ENCODE measurements at places on chromosomes 5 and 9.

- ATAC-seq, result no peak
Observed at GRCh38 chr9:112892981-112893380, 2.3 kb upstream of the SLC46A2 start.

- ATAC-seq, result no peak
Observed at GRCh38 chr5:127924606-127925005, 159.0 kb upstream of the SLC12A2 start.

GRCh38 chr5:31771500-31771899, 132.6 kb downstream of the PDZD2 start:
- no peak for ATAC-seq

- no peak for ATAC-seq
Observed at GRCh38 chr5:172440486-172440885, 13.8 kb downstream of the SH3PXD2B start.

GRCh38 chr5:168171901-168172759, 119.3 kb upstream of the WWC1 start:
- ATAC-seq, result no peak

DNA sequence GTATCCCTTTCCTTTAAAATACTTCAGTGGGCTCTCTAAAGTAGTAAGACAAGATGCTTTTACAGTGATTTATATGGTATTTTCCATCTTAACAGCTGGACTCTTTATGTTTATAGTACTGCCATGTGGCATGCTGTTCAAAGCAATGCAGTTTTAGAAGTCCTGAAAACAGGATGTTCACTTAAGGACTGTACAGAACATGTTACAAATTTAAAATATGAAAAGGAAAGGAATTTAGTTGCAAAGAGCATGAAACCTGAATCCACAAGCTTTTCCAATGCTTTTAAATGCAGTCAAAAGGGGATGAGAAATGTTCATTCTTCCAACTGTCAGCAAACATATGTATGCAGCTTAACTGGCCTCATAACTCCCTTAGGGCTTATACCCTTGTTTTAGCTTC, 580.2 kb downstream of the EFNA5 start:
- no peak for ATAC-seq

- ATAC-seq, result no peak
Observed at GRCh38 chr9:101434998-101435397, 576 bp downstream of the ALDOB start.

GRCh38 chr9:124429530-124429867, 14.3 kb upstream of the PSMB7 start:
- no peak for ATAC-seq

DNA sequence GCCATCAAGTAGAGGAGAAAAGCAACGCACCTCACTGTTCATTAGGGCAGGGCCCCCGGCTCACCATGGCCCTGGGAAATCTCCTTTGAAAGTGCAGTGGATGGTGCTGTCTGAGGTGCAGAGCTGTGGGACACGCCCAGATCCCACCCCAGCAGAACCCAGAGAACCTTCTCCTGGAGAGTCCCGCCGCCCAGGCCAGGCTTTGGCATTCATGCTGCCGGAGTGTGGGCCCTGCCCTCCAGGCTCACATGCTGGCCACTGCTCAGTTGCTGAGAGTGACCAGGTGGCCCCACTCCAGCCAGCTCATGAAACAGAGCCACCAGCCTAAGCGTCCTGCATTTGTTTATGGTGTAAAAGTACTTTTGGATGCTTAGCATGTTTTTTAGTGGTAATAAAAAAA, 23.8 kb upstream of the LRRC14B start:
- ATAC-seq, result no peak

GRCh38 chr9:114560956-114561355, 26.6 kb upstream of the ATP6V1G1 start:
- ATAC-seq, result no peak

- no peak for ATAC-seq
Observed at GRCh38 chr5:171770153-171770552, 15.5 kb upstream of the SMIM23 start.

DNA sequence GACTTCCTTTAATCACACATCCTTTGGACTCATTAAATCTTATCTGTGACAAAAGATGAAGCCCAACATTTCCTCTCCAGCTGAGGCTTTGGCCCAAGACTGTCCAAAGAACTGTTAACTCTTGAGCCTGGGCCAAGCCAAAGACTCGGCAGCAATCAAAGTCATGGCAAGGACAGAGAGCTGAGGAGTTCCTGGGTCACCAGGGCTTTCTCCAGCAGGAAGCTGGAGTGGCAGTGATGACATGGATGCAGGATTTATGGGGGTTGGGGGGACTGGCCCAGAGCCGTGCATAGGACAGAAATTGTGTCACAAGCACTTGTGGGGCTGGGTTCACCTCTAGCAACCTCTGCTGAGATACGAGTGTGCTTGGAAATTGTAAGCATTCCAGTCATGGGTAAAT, 440.3 kb downstream of the PLK2 start:
- no peak for ATAC-seq

GRCh38 chr5:82570-82969, 9.4 kb upstream of the PLEKHG4B start:
- ATAC-seq, result no peak

GRCh38 chr5:65021527-65022226, 252.9 kb downstream of the CWC27 start:
- no peak for ATAC-seq

GRCh38 chr9:108412755-108413154, 443.0 kb downstream of the ACTL7B start:
- no peak for ATAC-seq

GRCh38 chr5:2773327-2773726, 21.9 kb upstream of the IRX2 start:
- ATAC-seq, result no peak
